Stimulated activated CD4-positive, alpha-beta T cell treated with anti-CD3 and anti-CD28 coated beads, Interleukin-1b, Interleukin-23, amount 100 ng/mL, for 48 hours (primary cell): ENCODE measurements at places on chromosomes 12 and 14.

DNA sequence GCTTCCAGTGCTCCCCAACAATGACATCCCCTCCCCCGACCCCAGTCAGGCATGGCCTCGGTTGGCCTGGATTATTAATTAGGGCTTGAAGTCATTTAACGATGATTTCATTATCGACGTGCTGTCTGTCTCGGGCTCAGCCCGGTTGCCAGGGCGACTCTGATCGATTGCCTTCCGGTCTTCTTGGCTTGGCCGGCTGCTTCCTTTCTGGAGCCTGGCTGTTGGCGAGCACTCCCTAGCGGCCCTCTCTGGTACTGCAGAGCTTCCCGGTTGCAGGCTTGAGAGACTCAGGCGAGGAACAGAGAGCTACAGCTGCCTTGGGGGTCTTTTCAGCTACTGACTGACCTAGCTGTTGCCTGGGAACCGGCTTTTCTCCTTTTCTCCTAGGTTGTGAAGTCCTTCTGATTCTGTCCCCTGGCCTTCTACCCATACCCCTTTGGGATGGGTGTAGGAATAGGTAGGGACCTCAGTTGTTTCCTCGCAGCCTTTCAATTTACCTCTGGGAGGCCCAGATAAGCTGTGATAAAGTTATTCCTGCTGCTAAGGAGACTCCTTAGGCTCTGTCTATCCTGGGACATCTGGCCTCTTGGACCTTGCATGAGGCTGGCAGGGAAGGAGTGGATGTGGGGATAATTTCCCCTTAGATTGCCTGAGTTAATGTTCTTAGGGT is 5.5 kb upstream of the CISTR start:
- peak; percentile 89 for DNase-seq

- no peak for DNase-seq
Observed at GRCh38 chr12:15336768-15337553, 14.7 kb downstream of the PTPRO start.

DNA sequence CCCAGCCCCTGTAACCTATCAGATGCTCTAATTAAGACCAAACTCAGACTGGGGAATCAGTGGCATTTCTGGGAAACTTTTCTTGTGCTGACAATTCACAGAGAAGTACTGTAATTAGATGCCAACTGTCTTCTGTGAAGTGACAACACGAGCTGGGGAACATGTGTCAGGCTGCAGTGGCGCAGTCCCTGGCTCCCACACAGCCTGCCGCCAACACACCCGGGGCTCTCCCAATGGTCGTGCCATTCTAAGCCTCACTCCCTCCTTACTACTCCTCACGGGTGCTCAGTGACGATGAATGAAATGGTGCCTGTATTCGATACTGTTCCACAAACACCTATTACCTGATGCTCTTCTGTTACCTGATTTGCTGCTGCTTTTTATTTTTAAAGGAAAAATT is 18.6 kb downstream of the GARIN2 start:
- DNase-seq, result no peak

GRCh38 chr14:65986041-65986440 is 500.1 kb upstream of the CCDC196 start:
- no peak for DNase-seq

DNA sequence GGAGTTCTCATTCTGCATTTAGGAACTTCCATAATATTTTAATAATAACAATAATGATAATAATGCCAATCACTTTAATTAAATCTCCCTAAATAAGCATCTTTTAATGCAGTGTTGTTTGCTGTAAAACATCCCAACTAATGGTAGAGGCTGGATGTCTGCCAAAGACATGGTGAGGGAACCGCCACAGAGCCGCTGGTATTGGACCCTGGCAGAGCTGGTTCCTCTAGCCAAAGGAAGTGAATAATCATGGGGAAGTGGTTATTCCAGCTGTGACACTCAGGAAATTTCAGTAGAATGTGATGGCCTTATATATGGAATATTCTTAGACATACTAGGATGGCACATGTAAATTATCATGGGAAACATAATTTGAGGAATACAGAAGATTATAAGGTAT is 483.3 kb downstream of the ZFP36L1 start:
- no peak for DNase-seq

DNA sequence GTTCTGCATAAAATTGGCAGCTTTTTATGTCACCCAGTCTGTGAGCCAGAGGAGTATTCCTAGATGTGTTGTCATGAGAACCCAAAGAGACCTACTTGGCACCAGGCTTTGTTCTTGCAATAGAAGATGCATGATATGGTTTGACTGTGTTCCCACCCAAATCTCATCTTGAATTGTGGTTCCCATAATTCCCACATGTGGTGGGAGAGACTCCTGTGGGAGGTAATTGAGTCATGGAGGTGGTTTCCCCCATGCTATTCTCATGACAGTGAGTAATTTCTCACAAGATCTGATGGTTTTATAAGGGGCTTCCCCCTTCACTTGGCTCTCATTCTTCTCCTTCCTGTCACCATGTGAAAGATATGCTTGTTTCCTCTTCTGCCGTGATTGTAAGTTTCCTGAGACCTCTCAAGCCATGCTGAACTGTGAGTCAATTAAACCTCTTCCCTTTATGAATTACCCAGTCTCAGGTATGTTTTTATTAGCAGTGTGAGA is 572.0 kb upstream of the ATP2B1 start:
- DNase-seq, result peak; percentile 19

DNA sequence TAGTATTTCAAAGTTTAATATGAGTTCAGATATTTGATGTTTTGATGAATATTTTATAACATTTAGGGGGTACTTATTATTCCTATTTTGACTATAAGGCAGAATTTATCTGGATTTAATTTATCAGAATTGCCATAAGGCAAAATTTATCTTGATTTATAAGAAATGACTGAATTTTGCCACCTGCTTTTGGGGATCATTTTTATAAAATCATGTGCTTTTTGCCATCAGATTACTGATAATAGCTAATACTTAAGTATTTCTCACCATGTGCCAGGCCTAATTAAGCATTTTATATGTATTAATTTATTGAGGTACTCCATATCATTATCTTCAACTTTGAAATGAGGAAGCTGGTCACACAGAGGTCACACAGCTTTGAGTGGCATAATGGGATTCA is 423.7 kb downstream of the PRKD1 start:
- DNase-seq, result no peak

- DNase-seq, result no peak
Observed at GRCh38 chr12:6834873-6835272, 5.9 kb upstream of the GNB3 start.

- DNase-seq, result no peak
Observed at GRCh38 chr12:31922341-31923062, 36.7 kb upstream of the RESF1 start.

DNA sequence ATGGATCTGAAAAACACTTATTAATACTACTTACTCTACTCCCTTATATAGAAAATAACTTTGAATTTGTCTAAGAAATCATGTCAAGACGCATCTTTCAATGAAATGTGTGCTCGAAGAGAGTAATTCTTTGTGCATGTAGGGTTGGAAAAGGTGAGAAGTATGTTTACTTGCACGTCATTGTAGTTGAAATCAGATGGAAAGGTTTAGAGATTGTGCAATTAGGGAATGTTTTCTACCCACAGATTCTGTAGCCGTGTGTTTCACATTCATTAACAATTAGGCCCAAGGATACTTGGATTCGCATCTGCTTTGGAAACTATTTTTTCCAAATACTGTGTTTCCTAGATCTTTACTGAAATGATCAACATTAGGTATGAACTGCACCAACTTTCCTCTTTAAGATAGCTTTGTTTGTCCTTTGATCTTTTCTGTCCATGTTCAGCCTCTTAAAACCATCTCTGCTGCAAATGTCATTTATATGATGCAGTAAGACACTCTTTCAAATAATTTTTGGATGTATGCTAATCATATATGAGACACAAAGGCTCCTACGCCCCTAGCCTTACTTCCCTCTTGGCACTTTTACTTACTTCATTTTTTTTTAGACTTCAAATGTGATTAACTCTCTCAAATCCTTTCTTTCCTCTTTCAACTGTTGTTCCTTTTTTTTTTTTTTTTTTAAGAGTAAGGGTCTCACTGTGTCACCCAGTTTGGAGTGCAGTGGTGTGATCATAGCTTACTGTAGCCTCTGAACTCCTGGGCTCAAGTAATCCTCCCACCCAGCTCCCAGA is 58.0 kb upstream of the PSMA6 start:
- DNase-seq, result no peak

DNA sequence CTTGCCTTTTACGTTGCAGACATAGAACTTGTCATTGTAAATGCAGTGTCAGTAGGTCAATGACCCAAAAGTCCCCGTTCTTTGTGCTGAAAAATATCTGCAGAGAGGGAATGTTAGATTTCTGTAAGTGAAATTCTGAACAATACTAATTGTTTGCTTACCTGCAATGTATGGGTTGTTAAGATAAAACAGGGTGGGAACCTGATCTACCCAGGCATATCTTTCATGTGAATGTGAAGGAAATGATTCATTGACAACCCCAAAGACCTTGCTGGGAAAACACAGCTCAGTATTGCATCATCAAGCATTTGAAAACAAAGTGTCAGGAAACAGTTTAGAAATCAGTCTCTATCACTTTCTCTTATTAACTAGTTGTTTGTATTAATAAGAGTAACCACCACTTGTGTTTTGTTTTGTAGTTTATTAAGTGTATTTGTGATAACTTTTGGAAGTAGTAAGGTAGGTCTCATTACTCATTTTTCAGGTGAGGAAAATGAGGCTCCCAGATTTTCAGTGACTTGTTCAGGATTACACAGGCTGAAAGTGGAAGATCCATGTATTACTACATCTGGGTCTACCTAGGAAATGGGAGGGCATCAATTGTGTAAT is 57.9 kb upstream of the SLC38A2 start:
- peak; percentile 8 for DNase-seq

GRCh38 chr12:81128930-81129554 is 51.2 kb downstream of the ACSS3 start:
- DNase-seq, result no peak

DNA sequence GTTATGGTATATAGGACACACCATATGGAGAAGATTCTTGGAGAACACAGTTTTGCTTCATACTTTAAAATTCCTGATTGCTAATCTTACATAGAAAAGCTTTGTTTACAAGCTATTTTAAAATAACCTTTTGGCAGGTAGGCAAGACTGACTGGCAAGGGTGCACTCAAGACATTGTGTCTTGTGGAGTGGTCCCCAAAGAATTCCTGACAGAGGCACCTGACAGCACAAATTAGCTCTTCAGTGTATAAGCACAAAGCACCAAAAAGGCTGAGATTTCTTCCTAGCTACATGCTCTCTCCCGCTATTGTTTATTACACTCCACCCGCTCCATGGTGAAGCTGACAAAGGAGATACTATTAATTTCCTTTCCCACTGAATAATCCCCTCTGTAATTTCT is 139.4 kb downstream of the MON2 start:
- no peak for DNase-seq

DNA sequence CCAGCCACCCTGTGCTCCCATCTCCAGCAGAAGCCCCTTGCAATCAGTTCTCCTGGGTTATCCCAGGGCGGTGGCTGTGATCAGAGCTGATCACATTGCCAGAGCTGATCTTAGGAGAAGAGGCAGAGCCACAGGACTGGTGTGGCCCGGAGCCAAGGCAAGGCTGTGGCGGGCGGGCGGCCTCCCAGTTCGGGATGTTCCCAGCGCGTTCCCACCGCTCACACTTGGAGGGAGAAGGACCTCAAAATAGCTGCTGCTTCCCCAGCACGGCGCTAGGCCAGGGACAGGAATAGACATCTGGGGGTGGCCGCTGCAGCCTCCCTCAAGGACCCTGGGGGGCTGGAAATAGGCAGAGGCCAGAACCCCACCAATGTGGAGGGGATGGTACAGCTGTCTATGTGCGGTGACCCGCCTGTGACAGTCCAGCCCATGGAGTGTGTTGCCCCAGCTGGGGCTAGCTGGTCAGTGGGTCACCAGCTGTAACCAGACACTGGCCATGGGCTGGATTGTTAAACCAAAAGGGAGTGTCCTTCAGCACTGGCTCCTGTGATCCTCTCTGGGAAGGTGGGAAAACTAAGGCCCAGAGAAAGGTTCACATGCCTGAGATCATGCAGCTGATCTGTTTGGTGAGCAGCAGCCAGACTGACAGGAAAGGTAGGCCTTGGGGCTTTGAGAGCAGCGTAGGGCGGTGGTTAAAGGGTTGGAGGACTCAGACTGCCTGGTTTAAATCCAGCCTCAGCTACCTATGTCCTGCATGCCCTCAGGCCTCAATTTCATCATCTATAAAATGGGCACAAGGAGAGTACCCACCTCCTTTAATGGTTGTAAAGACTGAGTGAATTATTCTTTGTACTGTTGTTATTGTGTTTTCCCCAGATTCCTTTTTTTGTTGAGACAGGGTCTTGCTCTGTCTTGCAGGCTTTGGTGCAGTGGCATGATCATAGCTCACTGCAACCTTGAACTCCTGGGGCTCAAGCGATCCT is 8.0 kb upstream of the POP5 start:
- DNase-seq, result no peak

- no peak for DNase-seq
Observed at GRCh38 chr12:5716976-5717375, 228.1 kb downstream of the ANO2 start.

DNA sequence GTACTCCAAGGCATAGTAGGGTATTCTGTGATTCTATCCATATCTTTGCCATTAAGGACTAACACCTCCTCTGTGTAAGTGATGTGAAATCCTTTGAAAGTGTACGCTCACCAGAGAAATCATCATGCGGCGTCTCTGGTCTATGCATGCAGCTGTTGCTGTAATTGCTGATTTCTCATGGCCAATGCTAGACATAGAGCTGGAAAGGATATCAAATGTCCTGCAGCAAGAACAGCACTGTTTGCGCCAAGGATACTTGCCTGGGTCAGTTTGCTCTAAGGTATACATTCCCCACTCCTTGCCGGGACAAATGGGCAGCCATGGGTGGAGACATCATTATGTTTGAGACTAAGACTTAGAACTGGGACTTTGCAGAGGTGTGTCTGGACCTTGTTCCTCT is 896.4 kb downstream of the BCL11B start:
- no peak for DNase-seq

- no peak for DNase-seq
Observed at GRCh38 chr12:53756300-53757100, 4.7 kb upstream of the CISTR start.

- DNase-seq, result no peak
Observed at GRCh38 chr14:70036665-70037064, 152.1 kb downstream of the SLC8A3 start.

- peak; percentile 57 for DNase-seq
Observed at GRCh38 chr12:130031571-130032189, 127.9 kb upstream of the TMEM132D start.

DNA sequence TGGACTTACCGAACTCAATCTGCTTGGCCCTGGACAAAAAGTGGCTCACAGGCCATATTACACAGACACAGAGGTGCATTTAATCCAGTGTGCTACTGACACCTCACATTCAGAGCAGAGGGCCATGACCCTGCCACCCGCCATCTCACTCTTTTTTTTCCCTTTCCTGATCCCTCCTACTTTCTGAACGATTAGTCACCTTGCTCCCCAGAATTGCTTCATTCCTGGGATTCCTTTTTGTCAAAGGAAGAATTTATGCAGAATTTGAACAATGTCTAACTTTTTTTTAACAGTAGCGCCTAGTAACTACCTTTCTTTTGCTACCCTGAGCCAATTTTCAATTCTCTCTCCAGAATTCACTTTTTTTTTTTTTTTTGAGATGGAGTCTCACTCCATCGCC is 4.6 kb downstream of the PKP2 start:
- DNase-seq, result no peak

GRCh38 chr14:21840765-21841164 is 167.1 kb upstream of the OR4E1 start:
- DNase-seq, result no peak
